ENCODE measurements at places on chromosomes 11 and 22.

- DNase-seq, result no peak
Observed at GRCh38 chr11:10716543-10717259, 23.1 kb upstream of the IRAG1 start.

- no peak for DNase-seq
Observed at GRCh38 chr11:65719871-65720210, 757 bp downstream of the RNASEH2C start.

DNA sequence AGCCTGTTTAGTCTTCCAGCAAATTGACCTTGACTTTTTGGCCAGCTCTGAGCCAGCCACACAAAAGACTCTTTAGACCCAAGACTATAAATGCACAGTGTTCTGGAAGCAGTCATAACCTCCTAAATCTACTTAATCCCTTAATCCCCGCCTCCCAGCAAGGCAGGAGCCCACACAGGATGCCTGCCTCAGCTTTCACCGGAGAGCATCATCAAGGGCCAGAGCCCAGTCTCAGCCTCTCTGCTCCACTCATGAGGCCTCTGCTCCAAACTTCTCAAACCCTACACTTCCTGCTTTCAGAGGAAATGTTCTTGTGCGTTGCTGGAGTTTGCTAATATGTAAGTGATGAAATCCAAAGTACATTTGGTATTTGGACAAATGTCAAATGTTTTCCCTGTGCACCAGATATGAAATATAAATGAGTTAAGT lies 57.9 kb upstream of the FSHB start:
- no peak for DNase-seq

DNA sequence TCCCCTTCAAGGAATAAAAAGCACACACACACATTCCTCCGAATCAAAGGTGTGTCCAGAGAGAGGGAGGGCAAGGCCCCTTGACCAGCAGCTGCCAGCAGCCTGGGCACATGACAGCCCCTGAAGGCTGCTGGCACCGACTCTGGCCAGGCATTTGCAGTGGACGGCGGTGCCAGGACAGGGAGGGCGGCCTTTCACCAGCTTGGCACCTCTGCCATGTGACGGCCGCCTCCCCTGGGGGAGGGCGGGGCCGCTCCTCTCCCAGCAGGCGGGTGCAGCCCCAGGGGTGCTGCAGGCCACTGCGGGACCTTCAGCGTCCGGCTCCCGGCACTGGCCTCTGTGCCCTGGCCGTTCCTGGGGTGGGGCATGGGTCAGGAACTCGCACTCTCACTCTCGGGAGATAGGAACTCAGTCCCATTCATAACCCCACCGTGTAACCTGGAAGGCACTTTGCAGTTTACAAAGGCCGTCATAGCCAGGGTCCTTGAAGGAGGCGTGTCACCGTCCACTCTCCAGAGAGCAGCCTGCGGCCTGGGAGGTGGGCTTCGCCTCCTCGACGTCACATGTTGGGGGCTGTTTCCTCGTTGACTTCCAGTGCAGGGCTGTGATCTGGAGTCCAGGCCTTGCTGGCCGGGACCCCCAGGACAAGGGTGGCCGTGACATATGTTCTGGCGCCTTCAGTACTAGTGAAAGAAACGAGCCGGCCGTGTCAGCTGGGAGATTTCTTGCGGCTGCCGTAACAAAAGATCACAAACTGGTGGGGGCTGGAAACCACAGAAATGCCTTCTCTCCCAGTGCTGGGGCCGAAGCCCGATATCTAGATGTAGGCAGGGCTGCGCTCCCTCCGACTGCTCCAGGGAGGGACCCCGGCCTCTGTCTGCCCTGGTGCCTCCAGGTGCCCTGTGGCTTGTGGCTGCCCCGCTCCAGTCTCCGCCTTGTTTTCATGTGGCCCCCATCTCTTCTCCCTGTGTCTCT lies 39.9 kb upstream of the SMIM38 start:
- DNase-seq, result peak; percentile 66

DNA sequence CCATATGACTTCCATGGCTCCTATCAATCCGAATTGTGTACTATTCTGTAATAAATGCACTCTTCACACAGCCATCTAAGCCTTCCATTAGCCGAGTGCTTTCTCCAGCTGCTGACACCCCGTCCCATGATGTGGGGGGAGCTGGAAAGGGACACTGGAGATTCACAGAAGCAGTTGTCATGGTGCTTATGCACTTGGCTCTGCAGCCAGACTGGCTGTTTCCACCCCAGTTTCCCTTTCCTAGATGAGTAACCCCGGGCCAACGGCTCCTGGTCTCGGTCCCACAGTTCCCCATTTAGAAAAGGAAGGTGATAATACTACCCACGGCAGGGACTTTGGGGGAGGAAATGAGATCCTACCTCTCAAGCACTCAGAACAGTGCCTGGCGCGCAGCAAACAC lies 244.9 kb upstream of the SYN3 start:
- no peak for DNase-seq

DNA sequence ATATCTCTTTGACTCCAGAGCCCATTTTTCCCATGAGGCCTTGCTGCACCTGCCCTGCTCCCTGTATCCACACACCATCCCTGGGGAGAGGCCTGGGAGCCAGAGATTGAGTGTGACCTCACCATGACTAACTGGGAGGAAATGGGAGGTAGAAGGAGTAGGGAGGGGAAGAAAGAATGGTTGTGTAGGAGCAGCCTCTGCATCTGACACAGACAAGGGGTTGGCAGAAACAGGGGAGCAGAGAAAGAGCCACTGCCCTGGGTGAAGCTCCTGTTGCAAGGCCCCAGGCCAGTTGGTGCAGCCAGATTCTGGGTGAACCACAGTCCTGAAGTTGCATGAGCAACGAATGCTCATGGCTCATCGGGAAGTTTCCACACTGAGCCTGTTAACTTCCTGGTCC lies 32.4 kb downstream of the POU2F3 start:
- no peak for DNase-seq

DNA sequence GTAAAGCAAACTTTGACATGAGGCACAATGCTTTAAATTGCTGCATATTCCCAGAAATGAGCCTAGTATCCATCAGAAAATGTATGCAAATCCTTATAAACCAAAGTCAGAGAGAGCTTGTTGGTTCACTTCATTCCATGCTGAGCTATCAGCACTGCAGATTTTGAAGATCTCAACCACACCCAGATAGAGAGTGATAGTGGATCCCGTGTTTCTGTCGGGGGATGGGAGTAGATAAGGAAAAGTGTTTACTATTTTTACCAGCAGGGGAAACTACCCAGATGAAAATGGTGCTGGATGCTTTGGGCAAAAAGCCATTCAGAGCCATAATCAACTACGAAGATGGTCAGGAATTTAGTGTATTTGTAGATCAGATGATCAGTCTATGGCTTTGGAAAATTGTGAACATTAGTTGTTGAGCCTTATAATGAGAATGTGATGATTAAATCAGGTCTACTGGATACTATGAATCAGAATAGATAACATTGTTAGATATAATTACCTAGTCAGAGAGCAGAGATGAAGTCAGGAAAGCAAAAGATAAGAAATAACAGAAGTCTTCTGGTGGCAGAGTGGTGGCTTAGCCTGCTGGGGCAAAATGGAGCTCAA lies 10.8 kb downstream of the OR51B6 start:
- DNase-seq, result no peak

DNA sequence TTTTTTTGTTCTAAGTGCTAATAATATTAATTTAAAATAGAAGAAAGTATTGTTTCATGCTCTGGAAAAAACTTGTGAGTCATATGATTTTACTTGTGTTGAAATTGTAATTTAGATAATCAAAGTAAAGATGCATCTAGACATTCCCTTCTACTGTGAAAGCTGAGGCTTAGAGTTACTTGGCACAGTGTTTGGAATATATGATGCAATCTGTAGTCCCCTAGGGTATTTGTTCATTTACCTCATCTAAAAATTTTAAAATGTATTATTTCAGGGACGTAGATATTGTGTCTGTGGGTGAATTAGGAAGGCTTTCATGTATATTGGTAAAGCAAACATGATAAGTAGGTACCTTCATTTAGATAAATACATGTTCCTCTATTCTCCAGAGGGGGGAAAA lies 793.5 kb upstream of the CNTN5 start:
- DNase-seq, result no peak

- no peak for DNase-seq
Observed at GRCh38 chr22:36143956-36144355, 16.6 kb downstream of the APOL3 start.

DNA sequence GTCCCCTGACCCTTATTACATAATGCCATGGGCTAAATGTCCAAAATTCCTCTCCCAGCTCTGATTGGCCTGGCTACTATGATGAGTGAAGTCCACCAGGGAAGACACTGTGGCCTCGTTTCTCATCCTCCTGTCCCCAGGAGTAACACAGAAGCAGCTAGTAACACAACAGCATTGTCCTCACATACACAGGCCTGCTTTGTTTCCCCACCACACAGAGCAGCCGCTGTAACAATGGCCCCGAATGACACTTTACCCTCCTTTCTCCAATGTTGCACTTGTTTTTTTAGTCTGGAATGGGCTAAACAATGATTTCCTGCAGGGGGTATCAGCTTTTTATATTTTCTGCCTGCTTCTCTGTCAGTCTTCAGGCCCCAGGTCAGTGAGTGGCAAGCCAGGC lies at the start of gene PRR5L:
Gene PRR5L (plus strand): TSS at position 363 of the 400 bp plus-strand sequence. CDS start 104,834 bp downstream, outside the sequence.
- no peak for DNase-seq

- no peak for DNase-seq
Observed at GRCh38 chr22:23404689-23405365, 175.3 kb downstream of the IGLL1 start.

- DNase-seq, result no peak
Observed at GRCh38 chr11:6483015-6483414, 1.7 kb downstream of the TIMM10B start.

GRCh38 chr22:23090457-23090835 lies 20.1 kb downstream of the GNAZ start:
- DNase-seq, result no peak

GRCh38 chr22:29078036-29078868 lies 5.4 kb downstream of the KREMEN1 start:
- DNase-seq, result no peak

DNA sequence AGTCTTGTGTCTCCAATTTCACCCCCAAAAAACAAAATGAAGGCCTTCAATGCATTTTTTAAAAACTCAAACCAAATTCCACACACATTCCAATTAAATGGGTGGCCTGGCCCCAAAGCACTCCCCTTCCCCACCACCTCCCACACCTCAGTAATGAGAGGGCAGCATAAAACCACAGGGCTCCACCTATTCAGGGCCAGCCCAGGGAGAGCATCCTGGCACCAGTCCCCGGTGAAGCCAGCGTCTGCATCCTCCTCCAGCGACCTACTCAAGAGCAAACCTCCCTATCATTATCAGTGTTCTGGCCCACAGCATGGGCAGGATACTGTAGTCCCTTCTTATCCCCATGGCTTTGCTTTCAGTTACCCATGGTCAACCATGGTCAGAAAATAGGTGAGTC lies 17.8 kb upstream of the OR8B8 start:
- no peak for DNase-seq

GRCh38 chr11:114065094-114065493 lies 5.6 kb downstream of the ZBTB16 start:
- no peak for DNase-seq

DNA sequence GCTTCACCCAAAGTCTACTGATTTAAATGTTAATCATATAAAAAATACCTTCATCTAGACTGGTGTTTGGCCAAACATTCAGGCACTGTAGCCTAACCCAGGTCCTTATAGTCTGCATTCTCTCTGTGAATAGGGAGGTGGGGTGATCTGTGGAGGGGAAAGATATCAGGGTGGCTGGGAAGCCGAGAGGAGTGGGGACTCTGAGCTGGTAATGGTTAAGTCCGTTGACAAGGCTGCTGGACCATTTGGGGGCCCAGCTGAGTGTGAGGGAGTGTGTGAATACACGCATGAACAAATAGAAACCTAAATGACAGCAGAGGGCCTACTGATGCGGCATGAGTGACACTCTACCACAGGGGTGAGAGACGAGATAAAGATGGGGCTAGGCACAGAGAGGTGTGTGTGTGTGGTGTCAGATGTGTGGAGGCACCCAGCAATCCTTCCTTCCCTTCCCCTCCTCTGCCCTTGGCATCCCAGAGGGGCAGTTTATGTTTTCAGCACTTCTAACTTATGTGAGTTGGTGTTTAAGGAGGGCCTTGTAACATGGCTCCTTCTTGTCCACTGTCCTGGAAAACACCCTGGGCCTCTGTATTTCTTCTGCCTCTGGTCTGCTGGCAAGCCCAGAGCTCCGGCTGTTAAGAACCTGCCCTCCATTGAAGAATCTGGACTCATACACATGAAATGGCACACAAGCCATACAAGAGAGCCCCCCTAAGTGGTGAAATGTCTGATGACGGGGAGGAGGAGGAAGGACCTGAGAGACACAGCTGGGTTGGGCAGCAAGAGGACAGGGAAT lies 249.1 kb upstream of the TBCEL start:
- DNase-seq, result no peak

DNA sequence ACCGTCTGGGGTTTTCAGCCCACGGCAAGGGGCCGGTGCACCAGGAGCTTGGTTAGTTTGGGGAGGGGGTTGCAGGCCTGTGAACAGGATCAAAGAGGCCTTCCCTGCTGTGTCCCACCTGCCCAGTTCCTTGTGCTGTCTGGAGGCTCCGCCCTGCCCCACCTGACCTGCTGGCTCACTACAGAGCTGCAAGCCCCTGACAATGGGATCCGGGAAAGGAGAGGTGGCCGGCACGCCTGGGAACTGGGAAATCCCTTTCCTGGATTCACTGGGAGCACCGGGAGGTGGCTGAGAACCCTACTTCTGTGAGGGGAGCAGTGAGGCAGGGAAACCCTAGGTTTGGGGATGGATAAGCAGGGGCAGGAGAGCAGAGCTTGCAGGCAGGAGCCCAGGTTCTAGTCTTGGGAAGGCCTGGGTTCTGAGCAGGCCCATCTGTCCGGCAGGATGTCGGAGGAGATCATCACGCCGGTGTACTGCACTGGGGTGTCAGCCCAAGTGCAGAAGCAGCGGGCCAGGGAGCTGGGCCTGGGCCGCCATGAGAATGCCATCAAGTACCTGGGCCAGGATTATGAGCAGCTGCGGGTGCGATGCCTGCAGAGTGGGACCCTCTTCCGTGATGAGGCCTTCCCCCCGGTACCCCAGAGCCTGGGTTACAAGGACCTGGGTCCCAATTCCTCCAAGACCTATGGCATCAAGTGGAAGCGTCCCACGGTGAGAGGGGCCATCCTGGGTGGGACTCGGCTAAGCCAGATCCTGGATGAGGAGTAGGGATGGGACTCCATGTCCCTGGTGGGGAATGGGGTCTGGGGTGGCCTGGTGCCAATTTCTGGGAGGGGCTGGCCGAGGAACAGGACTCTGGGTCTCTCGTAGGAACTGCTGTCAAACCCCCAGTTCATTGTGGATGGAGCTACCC lies 786 bp downstream of the CAPN1 start:
- no peak for DNase-seq

GRCh38 chr11:59615120-59615636 lies 396 bp downstream of the OSBP start:
- peak; percentile 62 for DNase-seq

GRCh38 chr22:43642319-43643206 lies 169.5 kb downstream of the EFCAB6 start:
- no peak for DNase-seq

- DNase-seq, result no peak
Observed at GRCh38 chr22:46951350-46951749, 188.9 kb downstream of the TBC1D22A start.
